NCI-H1417 treated with DMSO at 0.1 percent for 48 hours (cell line): ENCODE measurements at places on chromosomes 1 and 21.

GRCh38 chr1:222736972-222737371, at the start of gene FAM177B:
Gene FAM177B, plus strand, starts transcription at chr1:222737202. Its CDS starts 9,344 bp downstream, at chr1:222746546.
- DNase-seq: no peak

- DNase-seq: no peak
Observed at GRCh38 chr1:20840731-20841130, 53.6 kb upstream of the HP1BP3 start.

DNA sequence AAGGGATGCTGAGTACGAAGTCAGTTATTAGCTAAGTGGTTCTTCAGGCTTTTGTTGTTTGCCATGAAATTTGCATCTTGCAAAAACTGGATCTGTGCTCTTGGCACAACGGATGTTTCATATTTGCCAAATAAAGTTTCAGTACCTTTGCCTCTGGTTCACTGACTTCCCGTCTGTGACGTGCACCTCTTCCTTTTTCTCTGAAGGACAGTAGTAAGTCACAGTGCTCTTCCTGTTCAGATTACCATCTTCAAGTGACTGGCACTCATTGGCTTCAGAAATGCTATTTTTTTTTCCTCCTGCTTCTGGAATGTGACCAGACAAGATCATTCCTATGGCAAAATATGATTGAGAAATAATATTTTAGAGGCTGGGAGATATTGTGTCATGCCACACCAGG, 75.9 kb upstream of the GREM2 start:
- no peak for DNase-seq

DNA sequence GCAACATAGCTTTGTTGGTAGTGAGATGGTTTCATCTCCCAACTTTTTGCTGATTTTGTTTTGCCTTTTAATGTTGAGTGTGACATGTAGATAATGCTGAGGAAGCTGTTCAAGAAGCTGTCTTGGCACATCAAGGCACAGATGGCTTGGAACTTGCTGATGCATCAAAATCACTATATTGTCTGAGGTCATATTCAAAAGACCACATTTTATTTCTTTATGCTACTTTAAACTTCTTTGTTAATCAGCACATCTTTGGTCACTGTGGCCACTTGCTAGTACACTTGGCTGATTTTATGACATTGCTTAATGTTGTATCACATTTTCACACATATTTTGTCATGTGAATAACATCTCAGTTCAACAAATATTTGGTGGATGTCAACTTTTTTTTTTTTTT, 87.1 kb upstream of the BCL10 start:
- no peak for DNase-seq

DNA sequence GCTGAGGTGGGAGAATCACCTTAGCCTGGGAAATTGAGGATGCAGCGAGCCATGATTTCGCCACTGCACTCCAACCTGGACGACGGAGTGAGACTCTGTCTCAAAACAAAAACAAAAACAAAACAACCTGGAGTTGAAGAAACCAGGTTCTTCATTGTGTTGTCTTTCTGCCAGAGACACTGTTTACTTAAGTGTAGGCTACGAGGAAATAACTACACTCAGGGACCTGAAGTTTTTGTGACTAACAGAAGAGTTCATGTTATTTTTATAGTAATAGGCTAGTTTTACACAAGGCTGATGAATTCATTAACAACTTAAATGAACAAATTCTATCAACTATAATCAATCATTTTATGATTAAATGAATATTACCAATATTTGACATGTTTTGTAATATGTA, 98.5 kb upstream of the MPC2 start:
- DNase-seq: no peak

GRCh38 chr1:75341537-75341936, 207.3 kb downstream of the LHX8 start:
- no peak for DNase-seq

- DNase-seq: no peak
Observed at GRCh38 chr1:116941670-116942069, 32.0 kb downstream of the PTGFRN start.

- DNase-seq: no peak
Observed at GRCh38 chr21:16587681-16588375, 858.0 kb downstream of the USP25 start.

DNA sequence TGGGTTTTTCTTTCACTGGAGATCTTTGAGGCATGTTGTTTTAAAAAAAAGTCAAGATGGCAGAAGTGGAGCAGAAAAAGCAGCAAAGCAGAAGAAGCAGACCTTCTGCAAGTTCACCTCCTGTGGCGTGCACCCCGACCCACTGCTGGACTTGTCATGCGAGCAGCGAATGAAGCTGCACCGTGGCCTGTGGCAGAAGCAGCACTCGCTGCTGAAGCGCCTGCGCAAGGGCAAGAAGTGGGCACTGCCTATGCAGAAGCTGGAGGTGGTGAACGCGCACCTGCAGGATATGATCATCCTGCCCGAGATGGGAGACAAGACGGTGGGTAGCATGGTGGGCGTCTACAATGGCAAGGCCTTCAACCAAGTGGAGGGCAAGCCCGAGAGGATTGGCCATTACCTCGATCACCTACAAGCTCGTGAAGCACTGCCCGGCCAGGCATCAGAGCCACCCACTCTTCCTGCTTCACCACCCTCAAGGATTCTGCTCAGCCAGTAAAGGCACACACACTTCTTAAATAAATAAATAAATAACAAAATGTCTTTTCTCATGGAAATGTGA, 22.1 kb downstream of the METTL13 start:
- no peak for DNase-seq

DNA sequence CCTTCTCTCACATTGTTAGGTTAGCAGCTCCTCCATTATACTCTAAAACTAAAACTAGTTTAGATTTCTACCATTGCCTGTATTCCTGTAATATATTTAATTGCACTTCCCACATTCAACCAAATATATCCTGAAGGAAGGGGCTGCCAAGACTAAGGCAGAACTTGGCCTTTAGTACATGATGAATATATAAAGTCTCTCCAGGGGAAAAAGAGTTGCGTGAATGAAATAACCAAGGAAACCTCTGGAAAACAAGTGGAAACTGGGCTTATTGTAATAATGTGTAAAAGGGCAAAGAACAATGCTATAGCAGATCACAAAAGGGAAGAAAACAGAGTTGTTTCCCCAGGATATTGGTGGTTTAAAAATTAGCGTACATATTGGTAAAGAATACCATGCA, 1012.5 kb upstream of the PRMT6 start:
- DNase-seq: no peak

GRCh38 chr1:29269382-29269781, 33.1 kb downstream of the PTPRU start:
- DNase-seq: no peak

DNA sequence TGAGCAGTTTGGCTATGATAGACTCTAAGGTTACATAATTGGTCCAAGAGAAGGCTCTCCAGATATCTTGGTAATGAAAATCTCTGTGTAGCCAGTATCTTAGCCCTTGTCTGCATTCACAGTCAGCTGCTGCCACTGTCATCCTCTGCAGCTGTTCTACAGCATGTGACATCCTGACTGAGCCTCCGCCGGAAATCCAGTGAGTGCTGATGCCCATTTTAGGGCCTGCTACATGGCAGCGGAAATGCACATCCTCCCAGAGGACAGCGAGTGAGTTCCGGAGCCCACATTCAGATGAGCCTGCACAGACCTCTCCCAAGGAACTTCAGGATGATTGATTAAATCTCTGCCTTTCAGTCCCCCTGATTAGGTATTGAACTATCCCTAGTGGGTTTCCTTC, 237.1 kb downstream of the HHIPL2 start:
- no peak for DNase-seq

DNA sequence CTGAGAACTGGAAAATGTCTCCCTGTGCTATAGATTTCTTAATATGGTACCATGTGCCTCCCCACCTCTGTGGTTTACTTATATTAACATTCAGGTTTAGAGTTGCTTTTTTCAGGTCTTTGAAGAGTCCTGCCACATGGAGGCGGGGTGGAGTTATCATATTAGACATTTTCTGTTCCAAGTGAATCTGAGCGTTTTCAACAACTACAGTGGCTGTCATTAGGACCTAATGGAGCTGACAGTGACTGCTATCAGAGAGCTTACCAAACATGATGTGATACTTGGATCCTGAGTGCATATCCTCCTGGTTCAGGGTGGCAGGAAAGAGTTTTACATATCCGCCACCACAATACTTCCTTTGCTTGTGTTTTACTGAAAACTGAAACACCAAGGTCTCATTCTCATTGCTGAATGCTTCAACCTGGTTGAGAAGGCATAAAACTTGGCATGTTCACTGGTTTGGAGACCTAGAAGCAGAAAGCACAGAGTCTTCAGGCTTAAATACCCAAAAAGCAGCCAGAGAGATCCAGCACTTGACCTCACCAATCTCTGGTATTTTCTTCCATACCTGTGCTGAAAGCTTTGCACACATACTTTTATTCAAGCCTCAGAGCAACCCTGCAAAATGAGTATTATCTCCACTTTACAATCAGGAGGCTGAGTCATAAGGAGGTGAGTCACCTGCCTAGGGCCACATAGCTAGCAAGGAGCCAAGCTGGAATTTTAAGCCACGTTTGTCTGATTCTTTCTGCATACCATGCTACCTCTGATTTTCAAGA, 47.4 kb upstream of the OSBPL9 start:
- no peak for DNase-seq

DNA sequence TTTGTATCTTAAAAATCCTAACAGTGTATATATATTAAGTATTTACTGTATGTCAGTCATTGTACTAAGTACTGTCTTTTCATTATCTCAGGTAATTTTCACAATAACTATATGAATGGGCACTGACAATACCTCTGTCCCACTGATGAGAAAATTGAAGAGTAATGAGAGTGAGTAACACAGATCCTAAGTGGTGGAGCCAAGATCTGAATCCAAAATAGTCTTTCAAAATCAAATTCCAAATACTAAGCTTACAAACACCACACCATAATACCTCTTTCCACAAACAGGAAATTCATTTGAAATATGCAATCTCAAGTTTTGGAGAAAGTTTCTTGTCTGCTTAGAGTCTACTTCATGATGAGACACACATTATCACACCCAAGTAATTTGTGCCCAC, 105.9 kb upstream of the EDEM3 start:
- no peak for DNase-seq
